ENCODE measurements at places on chromosomes 5 and 9. TPM values are rescaled to one million over a fixed set of nuclear protein-coding genes. Genes with fewer than 3 reads are reported as not detected.
A peak's percentile ranks its signal among the peaks of the same experiment; 100 is the strongest.

- no peak for DNase-seq
Observed at GRCh38 chr5:471750-472058, 28.7 kb downstream of the EXOC3 start.

GRCh38 chr5:52999344-52999949 lies 10.3 kb downstream of the ITGA2 start:
- no peak for DNase-seq

DNA sequence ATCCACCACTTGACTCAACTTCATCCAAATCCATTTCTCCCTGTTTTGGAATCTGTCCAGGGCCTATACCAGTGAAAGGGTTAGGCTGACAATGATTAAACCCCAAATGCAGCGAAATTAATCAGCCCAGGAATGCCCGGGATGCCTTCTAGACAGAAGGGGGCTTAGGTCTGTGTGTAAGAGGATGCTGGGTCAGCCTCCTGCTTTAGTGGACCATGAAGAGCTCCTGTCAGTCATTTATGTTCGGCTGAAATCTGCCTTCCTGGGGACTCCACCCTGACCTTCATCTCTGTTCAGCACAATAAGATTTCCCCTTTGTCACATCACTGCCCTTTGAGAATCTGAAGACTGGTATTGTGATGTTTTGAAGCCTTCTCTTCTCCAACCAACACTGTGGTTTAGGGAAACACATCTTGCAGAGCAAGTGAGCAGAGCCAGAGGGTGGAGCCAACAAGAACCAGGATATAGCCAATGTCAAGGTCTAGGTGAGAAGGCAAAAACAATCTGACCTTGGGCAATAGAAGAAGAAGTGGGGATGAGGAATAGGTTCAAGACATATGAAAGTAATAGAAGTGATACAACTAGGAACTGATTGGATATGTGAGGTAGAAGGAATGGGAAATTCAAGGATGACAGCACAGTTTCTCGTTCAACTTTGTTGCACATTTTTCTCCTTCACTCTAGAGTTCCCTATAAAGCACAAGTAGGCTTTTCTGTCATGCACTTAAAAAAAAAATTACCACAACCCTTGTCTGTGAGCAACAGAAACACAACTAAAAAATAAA lies 234.4 kb downstream of the ARHGAP26 start:
- DNase-seq = no peak

Gene OR13D1
- not detected for polyA plus RNA-seq

- no peak for DNase-seq
Observed at GRCh38 chr9:6645355-6646292, at the start of gene GLDC. Gene GLDC, minus strand, starts transcription at chr9:6645729. Its CDS starts 230 bp downstream, at chr9:6645499.

DNA sequence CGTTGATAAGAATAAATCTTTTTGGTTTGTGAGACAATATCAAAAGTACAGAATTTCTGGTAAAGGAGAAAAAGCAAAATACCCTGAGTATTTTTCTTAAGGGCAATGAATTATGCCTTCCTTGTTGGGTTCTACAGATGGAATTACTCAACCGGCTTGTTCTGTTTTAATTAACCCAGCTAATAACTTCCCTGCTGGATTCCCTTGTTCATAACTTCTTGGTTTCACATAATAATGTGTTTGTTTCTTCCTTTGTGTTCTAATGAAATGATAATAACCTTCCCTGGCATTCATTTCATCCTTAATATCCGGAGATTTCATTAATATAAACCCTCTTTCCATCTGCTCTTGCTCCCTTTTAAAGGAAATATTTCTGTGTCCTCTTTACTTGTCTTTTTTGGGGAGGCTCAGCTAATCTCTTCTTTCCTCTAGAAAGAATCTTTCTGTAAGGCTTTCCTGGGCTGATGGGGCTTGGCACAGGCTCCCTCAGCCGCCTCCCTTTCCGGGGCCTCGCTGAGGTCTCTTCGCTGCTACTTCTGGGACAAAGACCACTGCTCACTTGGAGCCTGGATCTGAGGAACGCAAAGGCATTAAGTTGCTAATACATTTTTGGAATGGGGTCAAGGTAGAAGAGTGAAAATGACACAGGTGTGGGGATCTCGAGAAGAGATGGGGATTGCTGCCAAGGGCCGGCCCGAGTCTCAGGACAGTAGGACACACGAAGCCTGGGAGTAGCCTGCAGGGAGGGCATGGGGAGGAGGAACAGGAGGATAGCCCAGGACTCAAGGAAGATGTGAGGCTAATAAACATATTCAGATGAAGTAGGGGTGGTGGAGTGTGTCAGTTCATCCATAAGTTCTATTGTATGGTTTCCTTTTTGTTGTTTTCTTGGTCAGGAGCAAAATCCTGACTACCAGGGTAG lies 118.5 kb downstream of the NRG2 start:
- no peak for DNase-seq

DNA sequence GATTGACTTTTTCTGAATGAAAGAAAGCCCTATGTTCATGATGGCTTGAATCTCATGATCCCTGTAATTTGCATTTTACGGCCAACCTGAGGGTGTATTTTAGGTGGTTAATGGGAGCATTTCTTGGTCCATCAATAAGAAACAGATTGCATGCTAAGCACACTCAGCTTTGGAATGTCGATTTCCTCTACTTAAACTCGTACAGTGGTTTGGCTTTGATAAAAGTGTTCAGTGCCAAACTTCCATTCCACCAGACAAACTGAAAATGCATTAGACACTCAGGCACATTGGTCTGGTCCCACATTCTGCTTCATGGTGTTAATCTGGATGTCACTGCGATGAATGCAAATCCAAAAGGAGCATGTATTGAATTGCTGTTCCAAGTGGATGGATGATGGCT lies 77.0 kb downstream of the VCAN start:
- no peak for DNase-seq

Gene CRAT
- polyA plus RNA-seq = 70.7 TPM

- DNase-seq = peak; percentile 55
Observed at GRCh38 chr9:36572515-36573418, at the start of gene MELK. Gene MELK, plus strand, starts transcription at chr9:36572895. Its CDS starts 8,787 bp downstream, at chr9:36581682.

DNA sequence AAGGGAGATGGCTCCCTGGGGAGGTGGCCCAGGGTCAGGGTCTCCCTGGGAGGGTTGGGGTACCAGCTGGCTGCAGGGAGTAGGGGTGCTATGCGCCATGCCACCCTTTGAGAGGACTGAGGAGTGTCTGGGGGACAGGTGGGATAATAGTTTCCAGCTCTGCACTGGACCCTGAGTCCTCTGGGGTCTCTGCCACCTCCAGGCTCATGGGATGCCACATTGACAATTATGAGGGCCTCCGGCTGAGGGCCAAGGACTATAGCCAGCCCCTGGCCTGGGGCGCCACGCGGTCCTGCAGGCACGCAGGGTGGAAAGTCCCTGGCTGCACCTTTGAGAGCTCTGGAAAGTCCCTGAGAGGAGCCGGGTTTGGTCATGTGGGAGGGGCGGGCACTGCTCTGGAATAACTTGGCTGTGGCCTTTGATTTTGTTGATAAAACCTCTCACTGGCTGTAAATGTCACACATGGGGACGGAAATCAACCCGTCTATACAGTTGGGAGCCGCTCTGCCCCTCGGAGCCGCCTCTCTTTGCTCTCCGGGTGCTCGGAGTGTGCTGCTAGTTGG lies 16.0 kb downstream of the TRAF2 start:
- no peak for DNase-seq

- DNase-seq = no peak
Observed at GRCh38 chr5:169350759-169351240, 49.9 kb upstream of the SLIT3 start.

DNA sequence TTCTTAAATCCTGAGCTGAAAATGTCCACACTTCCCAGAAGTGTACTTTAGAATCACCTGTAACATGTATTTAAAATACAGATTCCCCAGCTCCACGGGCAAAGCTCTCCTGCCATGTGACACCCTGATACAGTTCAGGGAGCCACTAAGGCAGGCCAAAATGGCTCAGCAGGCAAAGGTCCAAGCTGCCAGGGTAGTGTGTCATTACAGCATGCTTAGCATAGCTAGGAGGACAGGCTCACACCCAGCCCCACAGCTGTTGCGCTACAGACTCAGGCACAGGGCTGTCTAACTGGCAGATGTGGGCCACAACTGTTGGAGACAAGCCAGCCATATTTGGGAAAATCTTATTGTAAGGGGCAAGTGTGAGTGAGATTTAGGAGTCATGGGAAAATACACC lies 73.0 kb downstream of the C9orf85 start:
- DNase-seq = no peak

DNA sequence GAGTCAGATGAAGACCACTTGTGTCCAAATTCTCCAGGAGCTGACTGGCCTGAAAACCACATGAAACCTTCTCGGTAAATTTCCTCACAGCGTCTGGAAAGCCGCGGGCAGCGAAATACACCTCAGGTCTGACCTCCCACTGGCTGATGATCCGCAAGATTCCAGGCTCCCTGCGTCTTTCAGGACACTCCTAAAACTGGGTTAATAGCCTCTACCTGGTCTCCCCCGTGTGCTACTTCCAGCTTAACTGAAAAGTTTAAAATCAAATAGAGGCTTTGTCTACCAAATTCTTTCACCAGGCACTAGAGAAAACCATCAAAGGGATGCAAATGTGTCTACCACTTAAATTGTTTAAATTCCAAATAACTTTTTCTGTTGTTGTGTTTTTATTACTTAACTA lies 312.6 kb downstream of the DRD1 start:
- DNase-seq = no peak

DNA sequence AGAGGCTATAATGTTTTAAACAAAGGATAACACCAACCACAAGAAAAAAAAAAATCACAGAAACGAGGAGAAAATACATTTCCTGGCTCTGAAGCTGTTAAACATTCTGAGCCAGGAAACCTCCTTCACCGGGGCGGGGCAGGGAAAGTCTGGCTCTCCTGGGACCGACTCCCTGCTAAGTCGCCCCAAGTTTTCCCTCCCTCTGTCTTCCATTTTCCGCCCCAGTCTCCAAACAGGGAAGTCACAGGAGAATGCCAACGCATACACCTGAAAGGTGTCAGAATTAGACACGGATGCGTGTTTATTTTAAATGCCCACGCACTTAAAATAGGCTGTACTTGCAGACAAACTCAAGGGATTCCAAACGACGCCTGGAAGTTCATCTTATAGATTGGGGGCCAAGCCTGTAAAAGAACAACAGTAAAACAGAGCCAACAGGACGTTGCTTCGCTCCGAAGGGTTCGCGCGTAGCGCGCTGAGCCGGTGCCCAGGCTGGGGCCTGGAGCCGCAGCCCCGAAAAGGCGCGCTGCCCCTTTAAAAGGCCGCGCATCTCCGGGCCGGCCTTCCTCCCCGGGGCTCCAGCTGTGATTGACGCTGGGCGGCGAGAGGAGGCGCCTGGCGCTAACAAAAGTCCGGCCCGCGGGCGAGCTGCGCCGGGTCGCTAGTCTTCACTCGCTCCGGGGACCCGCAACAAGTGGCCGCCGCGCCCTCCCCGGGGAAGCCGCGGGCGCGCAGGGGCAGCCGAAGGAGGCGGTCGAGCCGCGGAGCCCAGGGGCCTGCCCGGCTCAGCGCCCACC lies at the start of gene FBXL7:
Gene FBXL7 (plus strand): TSS at position 653 of the 797 bp plus-strand sequence.
- peak; percentile 56 for DNase-seq

- DNase-seq = peak; percentile 62
Observed at GRCh38 chr5:111454198-111454622, 58.1 kb downstream of the STARD4 start.

DNA sequence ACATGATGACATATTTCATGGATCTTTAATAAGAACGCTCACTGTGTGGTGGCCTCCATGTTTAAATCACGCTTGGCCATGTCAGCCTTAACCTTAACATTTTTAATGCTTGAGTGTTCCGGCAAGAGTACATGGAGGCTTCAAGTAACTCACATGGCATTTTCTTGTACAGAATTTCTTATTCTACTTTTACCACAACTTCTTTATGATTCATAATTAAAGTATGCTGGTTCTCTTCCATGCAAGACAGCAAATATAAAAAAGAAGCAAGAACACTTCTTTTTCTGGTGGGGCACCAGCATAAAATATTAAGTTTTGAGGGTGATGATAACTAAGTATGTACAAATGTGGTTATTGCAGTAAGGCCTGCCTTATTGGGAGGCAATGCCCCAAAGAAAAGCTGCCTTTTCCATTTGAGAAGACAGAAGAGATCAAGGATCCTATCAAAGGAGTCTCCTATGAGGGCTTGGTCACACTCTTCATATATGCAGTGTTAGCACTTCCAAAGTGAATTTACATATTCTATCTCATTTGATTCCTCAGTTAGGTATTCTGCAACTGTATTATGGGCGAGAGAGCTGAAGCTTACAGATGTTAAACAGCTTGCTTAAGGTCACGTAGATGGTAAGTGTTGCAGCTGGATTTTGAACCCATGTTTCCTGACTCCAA lies 382.7 kb upstream of the MEF2C start:
- no peak for DNase-seq

- no peak for DNase-seq
Observed at GRCh38 chr5:9473624-9474023, 72.3 kb downstream of the SEMA5A start.

Gene FBXW11
- polyA plus RNA-seq = 28.3 TPM

DNA sequence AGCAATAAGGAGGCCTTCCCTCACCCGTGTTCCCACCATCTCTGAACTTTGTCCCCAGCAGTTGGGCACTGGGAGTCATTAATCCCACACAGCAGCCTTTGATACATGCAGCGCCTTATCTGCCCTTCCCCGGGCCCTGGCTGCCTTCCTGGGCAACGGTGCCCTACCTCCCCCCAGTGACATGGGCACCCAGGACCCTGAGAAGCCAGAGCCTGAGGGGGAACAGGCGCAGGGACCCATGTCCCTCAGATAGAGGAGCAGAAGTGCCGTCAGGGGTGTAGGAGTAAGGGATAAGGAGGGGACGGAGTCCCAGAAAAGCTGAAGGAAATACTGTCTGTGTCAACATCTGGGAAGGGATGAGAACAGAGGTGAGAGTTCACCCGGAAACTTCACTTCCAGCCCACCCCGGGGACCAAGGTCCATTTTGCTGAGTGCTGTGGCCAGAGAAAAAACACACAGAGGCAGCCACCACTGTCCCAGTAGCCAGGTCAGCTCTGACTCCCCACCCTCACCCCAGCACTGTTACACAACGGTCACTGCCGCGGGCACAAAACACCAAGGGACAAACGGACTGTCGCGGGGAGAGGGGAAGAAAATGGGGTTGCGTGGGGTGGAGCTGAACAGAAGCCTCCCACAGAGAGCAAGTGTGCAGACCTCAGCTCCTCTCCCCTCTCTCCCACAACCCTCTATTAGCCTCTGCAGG lies 3.8 kb downstream of the PCDH1 start:
- no peak for DNase-seq

GRCh38 chr9:1235650-1236049 lies 185.5 kb downstream of the DMRT2 start:
- DNase-seq = no peak

- no peak for DNase-seq
Observed at GRCh38 chr5:150398722-150399523, 13.8 kb downstream of the CD74 start.

DNA sequence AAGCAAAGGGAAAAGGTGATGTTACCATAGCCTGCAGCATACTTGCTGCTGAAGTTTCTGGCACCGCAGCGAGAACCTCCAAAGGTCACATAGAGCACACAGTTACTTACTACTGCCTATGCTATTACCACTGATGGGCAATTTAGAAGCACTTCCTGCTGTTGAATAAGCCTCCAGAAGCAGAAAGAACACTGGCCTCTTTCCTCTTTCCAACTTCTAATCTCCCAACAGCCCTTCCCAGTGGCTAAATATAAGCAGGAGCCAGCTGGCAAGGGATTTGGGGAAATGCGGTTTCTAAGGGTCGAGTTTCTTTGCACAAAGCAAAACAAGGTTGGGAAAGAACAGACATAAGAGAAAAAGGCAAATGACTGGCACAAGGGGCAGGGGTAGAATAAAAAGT lies 669.2 kb upstream of the ACO1 start:
- no peak for DNase-seq

Gene TNFSF15
- 0.92 TPM for polyA plus RNA-seq

- no peak for DNase-seq
Observed at GRCh38 chr9:103152473-103152872, 157.3 kb downstream of the CYLC2 start.

All from urinary bladder (tissue), 4 donors.